ENCODE measurements at places on chromosomes 11 and 22.

GRCh38 chr11:64799256-64799622 is 3.8 kb downstream of the MAP4K2 start:
- DNase-seq = no peak

GRCh38 chr11:130388607-130389205 is 39.7 kb downstream of the ADAMTS8 start:
- peak; percentile 8 for DNase-seq

DNA sequence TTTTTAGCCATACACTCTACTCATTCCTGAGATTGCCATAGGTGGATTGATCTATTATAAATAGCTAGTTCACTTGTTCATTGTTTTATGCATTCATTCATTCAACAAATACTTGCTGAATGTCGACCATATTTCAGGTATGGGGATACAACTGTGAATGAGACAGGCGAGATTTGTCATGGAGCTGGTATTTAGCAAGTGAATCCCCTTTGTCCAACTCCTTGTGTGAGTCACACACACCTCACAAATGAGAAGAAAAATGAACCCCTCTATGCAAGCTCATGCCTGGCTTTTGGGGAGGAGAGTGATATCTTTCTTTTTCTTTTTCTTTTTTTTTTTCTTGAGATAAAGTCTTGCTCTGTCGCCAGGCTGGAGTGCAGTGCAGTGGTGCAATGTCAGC is 1.8 kb upstream of the AMPD3 start:
- no peak for DNase-seq

DNA sequence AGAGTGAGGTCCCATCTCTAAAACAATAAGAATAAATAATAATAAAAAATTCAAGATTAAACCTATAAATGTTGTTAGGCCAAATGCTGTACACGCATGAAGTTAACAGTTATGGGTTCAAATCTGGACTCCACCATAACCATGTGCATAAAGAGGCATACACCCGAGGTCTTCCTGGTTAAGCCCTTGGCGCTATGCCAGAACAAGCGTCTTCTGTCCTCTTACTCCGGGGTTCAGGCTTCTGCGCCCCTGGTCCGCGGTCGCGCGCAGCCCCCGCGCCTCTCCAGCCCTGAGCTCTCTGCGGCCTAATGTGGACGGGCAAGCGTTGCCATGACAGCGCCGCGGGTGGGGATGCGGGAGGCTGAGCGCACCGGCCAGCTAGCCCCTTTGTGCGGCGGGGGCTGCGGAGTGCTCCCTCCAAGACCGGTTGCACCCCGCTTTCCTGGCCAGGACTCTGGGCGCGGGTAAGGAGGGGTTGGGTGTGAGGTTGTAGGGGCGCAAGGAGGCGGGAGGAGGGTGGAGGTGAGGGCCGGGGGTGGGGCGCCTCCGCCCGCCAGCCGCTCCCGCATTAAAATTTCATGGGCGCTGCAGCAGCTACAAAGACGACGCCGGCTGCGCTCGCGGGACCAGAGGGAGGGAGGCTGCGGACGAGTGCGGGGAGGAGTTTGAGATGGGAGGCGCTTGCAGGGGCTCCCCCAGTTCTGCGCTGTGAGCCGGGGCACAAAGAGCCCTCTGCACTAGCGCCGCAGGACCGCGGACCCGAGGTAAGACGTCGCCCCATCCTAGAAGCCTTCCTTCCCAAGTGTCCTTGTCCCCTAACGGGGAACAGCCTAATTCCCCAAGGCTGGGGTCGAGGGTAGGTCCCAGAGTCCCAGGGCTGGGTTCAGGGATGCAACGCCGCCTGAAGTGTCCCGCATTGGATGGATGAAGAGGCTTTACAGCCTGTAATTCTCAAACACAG is at the start of gene MIAT:
TSS of gene MIAT (plus strand) at position 698 of the 961 bp plus-strand sequence.
- DNase-seq = peak; percentile 75

DNA sequence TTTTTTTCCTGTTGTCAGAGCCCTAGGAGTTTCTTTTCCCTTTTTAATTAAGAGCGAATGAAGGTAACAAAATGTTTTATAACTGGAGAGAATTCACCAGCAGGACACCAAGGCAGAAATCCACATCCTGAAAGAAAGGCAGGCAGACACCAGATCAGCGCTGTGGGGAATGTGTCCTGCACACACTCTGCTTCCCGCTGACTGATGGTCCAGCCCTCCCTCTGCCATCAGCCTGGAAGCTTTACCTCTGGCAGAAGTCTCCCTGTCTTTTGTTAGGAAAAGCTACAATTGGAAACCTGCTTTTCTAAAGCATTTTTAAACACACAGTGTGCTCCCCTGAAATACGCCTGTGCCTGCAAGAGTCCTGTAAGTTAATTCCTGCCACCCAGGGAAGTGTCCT is 638.5 kb downstream of the NTM start:
- DNase-seq = no peak

- DNase-seq = no peak
Measured at GRCh38 chr11:3885855-3886254, 30.4 kb downstream of the STIM1 start.

DNA sequence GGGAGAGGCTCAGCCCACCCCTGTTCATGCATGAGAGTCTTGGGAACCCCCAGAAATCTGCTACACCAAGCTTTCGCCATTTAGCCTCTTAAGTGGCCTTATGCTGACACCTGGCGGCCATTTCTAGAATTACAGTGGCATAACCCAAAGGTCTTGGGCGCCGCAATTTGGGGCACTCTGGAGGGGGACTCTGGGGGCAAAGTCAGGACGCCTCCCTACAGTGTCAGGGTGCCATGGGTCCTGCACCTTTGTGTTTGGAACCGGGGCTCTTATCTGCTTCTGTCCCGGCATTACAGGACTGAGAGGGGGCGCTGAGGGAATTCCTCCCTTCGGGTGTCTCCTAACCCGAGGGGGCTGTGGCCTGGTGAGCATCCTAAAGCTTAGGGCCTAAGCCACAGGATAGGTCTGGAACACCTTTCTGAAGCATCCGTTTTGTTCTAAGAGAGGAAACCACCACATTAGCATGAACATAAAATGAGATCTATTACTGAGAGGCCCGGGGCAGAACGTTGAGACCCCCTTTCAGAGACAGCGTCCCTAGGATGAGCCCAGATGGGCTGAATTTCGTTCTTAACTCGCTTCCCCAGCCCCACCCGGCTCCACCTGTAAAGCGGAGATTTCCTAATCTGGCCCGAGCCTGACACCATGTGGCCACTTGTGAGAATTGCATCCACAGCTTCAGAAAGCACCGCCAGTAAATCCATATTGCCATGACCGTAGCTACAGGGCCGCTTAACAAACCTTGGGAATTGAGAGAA is 9.3 kb downstream of the INS start:
- DNase-seq = peak; percentile 76

DNA sequence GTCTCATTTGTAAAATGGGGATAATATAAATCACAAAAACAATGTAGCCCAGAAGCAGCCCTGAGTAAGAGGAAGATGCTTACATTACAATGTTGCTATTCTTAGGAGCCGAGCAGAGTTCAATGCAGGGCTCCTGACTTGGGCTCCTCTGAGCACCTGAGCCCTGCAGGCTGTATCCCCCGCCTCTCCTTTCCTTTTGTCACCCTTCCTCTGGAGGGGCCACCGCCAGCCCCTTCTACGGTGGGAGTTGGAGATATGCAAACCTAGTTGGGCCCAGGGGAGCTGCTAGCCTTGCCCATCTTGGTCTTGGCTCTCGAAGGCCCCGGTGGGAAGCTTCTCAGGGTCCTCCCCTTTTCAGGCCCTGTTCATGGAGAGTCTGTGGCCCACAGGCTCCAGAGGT is 8.4 kb upstream of the CSNK1E start:
- DNase-seq = no peak

- DNase-seq = peak; percentile 67
Measured at GRCh38 chr22:20606041-20606783, 98.8 kb downstream of the MED15 start.

- no peak for DNase-seq
Measured at GRCh38 chr11:66314561-66315497, 2.0 kb downstream of the CD248 start.

DNA sequence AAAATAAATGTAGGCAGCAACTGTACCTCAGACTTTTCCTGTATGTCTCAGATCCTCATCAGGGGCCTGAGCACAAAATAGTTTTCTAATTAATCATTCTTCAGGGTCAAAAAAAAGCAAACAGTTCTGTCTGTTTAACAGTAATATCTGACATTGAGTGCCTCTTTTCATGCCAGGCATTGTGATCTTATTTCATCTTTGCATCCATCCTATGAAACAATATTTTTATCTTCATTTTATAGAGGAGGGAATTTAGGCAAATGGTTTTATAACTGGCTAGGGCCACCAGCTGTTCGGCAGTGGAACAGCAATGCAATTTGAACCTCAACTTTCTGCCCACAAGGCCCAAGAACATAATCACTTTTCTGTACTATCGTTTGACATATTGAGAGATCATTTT is 145.6 kb downstream of the WNT7B start:
- DNase-seq = no peak

- DNase-seq = no peak
Measured at GRCh38 chr11:86355256-86355655, 19.4 kb upstream of the CCDC81 start.

DNA sequence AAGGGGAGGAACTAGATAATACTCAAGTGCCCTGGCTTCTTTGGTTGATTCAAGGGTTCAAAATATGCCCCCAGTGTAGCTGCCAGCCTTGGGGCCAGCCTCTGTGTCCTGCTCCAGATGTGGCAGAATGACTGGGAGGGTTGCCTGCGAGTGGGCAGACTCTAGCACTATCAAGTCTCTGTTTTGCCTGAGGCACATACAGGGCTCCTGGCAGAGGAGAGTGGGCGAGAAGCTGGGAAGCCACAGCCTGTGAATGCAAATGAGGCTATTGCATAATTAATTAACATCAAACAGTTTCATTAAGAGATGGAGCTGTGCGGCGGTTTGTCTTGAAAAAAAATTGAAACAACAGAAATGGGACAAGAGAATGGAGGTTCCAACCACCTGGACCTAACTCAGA is 50.8 kb downstream of the BUD13 start:
- no peak for DNase-seq

DNA sequence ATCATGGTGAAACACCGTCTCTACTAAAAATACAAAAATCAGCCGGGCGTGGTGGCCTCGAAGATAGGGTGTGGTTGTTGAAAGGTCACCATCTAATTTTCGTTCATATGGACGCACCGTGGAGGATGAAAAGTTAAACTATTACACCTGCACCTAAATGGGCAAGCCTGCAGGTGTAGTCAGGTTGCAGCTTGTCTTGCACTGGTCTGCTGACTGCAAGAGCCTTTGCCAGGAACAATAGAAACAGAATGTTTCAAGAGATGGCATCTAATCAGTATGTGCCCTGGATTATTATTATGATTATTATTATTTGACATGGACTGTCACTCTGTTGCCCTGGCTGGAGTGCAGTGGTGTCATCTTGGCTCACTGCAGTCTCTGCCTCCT is 908 bp downstream of the NADSYN1 start:
- no peak for DNase-seq

GRCh38 chr11:9214765-9215164 is 50.4 kb downstream of the DENND5A start:
- DNase-seq = no peak

DNA sequence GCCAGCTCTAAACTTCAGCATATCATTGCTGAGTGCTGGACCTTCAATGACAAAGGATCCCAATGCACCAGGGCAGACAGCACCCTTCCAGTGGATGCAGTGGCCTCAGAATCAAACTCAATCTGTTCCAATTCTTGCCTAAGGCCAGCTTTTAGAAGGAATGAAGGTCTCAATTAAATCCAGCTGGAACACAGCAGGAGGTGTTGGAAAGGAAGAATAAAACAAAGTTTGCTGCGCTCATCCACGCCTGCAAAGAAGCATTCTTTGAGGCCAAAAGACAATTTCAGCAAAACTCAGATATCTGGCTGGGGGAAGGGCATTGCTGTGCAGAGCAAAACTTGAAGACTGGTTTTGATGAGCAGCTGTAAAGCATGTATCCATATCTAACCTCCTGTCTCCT is 120.7 kb downstream of the CCDC81 start:
- DNase-seq = no peak

- no peak for DNase-seq
Measured at GRCh38 chr11:1433568-1433967, 43.8 kb downstream of the BRSK2 start.

DNA sequence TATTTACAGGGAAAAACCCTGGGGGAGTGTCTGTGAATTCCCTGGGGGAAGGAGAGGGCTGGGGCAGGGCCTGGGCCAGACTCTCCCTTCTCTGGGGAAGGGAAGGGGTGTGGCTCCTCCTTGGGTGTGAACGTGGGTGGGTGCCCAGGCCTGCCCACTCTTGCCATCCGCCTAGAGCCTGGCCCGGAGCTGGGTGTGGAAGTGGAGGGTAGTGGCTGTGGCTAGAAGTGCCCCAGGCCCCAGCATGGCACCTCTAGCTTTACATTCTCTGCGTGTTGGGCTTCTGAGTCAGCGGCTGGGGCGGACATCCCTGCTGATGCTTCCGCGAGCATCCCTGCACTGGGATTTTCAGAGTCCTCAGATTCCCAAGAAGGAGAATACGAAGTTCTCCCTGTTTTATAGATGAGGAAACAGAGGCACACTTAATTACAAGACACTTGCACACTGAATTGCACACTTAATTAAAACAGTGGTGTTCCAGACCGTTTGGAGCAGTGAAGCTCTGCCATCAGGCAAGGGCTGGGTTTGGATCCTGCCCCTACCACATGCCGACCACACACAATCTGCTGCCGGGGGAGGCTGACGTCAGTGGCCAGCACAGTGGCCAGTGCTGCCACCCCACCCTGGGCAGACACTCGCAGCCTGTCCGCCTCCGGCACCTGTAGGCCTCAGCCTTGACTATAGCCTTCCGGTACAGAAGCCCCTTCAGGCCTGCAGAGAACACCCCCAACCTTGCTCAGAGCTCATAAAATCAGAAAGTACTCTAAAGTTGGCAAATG is 7.6 kb downstream of the BAD start:
- DNase-seq = no peak

DNA sequence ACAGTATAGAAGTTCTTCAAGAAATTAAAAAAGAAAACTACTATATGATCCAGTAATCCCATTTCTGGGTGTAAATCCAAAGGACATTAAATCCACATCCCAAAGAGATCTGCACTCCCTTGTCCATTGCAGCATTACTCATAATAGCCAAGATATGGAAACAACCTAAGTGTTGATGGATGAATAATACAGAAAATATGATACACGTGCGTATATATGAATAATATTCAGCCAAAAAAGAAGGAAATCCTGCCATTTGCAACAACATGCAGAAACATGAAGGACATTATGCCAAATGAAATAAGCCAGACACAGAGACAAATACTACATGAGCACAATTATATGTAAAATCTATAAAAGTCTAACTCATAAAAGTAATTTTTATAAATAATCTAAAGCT is 306.3 kb upstream of the ANO3 start:
- DNase-seq = no peak

GRCh38 chr11:132579634-132580327 is 952.5 kb downstream of the OPCML start:
- no peak for DNase-seq

- DNase-seq = peak; percentile 88
Measured at GRCh38 chr22:26658671-26659478, 1.5 kb downstream of the MIAT start.

DNA sequence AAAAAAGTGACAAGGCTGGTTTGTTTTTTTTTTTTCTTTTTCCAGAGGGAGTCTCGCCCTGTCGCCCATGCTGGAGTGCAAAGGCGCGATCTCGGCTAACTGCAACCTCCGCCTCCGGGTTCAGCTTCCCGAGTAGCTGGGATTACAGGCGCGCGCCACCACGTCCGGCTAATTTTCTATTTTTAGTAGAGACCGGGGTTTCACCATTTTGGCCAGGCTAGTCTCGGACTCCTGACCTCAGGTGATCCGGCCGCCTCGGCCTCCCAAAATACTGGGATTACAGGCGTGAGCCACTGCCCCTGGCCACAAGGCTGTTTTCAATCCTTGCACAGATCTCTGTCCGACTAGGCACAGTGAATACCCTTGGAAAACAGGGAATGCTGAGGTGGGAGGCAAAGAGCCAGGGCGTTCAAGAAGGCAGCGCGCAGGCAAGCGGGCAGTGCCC is 566 bp downstream of the ATP6V1E1 start:
- no peak for DNase-seq
